Psoas muscle (tissue), 8 donors: ENCODE measurements at places on chromosomes 11 and 22. TPM values are rescaled to one million over a fixed set of nuclear protein-coding genes. Genes with fewer than 3 reads are reported as not detected.
A peak's percentile ranks its signal among the peaks of the same experiment; 100 is the strongest.

LRRC32 gene
- polyA plus RNA-seq = 16.2 TPM

- DNase-seq = no peak
Measured at GRCh38 chr11:27558401-27558800, 51.8 kb upstream of the LIN7C start.

DNA sequence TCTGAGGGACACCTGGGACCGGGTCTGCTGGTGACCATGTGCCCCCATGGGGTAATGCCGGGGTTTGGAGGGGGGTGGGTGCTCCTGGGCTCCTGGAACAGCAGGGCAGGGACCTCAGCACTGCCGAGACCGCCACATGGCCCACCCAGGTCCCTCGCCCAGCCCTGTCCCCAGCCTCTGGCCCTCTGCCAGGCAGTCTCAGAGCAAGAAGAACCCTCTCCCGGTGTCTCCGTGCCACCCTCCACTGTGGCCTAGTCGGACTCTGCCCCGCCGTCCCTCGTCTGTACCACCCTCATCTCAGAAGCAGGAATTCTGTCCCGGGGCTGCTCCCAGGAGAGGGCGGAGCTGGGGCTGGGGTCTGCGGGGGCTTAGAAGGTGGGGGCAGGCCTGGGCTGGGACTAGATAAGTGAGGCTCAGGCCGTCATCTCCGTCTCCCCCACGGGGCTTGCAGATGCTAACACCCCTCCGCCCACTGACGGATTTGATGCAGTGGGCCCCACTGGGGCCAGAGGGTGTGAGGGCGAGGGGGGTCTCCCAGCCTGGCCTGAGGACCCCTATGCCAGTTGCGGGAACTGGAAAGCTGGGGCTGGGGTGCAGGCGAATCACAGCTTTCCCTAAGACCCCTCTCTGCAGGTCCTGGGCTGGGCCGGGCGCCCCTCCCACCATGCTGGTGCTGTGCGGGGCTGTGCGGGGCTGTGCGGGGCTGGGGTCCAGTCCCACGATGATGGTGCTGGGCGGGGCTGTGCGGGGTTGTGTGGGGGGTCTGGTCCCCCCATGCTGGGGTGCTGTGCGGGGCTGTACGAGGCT, 1.1 kb downstream of the MUC5AC start:
- DNase-seq = peak; percentile 10

DNA sequence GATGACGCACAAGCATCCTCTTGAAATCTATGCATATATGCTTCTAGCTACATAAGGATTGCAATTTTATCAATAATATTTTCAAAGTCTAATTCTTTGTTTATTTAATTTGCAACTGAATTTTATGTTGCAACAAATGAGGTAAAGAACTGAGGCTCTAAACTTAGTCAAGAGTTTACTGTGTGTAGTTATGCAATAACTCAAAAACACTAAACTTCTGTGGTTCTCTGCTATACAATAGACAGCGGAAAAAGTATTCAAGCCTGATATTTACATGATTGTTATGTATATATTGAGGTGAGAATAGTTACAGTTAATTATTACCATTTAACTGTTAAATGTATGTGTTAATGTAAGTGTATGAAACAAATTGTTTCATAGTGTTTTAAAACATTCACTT, 32.9 kb downstream of the MSANTD4 start:
- no peak for DNase-seq

DNA sequence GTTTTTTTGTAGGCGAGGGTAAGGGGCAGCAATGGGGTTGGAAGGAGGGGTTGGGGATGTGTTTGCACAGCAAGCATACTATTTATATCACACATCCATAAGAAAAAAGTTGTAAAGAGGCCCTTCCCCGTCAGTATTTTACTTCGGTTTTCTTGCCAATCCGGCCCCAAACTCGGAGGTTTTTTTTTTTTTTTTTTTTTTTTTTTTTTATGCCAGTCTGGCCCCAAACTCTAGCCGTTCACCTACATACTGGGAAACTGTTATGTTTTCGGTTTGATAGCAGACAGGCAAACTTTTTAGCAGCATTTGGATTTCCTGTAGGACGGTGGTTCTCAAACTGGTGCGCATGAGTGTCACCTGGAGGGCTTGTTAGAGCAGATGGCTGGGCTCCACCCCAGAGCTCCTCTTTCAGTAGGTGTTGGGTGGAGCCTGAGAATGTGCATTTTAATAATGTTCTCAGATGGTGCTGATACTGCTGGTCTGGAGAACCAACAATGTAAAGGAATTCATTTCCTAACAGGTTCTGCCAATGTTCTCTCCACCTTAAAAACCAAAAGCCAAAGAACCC, 76.5 kb upstream of the ZBED5 start:
- no peak for DNase-seq

GRCh38 chr11:70581991-70582885, 183.9 kb downstream of the CTTN start:
- DNase-seq = no peak

DNA sequence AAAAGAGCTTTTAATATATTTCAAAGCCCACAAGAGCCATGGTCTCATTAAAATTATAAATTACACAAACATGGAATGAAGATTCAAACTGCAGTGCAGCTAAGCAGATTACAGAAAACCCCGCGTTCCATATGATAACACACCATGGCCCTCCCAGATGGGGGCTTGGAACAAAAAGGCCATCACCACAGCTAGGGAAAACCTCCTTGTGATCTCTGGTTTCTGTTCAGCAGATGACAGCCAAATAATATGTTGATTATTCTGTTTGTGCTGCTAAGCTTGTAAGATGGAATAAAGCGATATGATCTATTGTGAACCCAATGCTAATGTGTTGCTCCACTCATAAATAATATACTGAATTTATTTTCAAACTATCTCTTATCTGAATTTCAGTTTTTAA, 28.5 kb downstream of the IMMP1L start:
- DNase-seq = no peak

DNA sequence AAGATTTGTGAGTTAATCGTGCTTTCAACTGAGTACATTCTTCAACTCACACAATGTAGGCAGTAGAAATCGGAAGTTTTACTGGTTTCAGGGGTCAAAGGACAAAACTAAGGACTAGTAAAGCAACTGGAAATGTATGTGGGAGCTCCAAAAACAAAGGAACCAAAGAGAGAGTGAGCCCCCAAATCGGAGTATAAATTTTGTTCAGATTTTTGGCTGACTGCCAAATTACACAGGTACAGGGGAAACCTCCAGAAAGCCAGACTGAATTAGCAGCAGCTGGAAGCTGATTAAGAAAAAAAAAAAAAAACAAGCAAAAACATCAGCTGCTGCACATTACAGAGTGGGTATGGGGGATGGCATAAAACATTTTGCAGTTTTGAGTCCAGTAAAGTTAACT, 75.2 kb upstream of the GNAZ start:
- DNase-seq = no peak

GRCh38 chr11:103878646-103879045, 157.8 kb upstream of the DDI1 start:
- DNase-seq = no peak

- no peak for DNase-seq
Measured at GRCh38 chr11:95306123-95306522, 75.1 kb upstream of the SESN3 start.

DNA sequence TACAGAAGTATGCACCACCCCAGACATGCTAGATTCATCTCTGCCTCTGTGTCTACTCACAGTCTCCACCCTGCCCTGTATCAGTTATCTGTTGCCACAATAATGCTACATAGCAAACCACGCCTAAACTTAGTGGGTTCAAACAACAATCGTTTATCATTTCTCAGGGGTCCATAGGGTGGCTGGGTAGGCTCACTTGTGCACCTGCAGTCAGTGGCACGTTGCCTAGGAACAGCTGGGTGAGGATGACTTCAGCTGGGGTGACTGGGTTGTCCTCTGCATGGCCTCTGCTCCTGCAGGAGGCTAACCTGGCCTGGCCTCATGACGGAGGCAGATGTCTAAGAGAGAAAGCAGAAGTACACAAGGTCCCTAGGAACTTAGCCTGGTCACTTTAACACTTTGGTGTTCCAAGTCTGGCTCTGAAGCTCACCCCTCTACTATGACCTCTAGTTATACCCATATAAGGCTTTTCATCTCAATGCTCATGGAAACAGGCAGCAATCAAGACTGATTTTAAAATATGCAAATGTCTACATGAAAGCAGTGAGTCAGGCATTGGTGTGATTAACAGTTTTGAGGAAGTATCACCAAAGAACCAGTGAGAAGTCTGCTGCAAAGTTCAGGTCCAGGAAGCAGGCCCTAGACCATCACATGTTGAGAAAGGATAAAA, 10.7 kb downstream of the OLFML1 start:
- DNase-seq = no peak

DNA sequence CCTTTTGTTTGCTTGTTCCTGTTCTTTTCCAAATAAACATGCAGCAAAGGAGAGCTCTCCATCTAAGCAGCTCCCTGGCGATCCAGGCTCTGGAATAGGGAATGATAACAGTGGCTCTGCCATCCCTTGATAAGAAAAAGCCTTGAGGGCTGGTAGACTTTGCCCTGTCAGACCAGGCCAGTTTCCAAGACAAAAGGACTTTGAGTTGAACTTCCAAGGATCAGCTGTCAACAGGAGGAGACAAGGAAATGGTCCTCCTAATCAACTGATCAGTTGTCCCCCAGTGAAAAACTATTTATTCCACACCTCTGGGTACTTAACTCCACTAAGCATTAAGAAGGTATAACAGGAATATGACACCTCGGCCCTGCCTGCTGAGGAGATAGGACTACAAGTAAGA, 127.8 kb downstream of the PARVA start:
- DNase-seq = no peak

DNA sequence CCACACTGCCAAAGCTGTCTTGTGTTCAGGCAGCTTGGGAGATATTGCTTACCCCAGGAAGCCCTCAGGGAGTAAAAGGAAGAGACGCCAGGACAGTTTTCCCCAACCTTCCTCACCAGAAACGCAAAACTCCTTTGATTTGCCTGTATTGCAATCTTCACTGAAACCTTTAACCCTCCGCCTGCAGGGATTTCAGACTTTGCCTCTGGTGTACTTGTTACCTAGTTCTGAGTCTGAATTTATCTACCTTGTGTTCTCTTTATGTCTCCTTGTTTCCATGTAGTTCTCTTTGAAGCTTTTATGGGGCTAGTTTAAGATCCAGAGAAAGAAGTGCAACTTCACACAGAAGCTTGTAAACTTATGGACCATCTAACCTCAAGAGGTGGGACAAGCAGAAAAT, 154.2 kb downstream of the DSCAML1 start:
- no peak for DNase-seq

GRCh38 chr22:22818861-22819855, 68.5 kb upstream of the IGLL5 start:
- DNase-seq = no peak

GRCh38 chr11:77276271-77276670, 25.2 kb downstream of the GDPD4 start:
- no peak for DNase-seq
